ENCODE measurements at places on chromosomes 1 and 21.

DNA sequence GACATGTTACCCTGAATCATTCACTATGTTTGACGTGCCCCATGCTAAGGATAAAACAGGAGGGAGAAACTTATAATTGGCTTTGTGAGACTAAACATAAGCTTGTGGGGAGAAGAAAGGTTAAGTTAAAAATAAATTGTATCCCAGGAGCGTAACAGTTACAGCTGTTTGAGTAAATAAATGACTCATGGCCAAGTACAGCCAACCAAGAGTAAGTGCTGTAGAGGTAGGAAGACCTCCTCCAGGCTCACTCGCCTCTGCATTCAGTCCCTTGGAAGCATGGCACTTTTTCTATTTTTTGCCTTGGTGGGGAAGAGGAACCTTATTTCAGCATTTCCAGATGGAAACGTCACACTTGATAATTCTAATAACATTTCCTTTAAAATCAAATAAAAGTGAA is 116.5 kb downstream of the ZP4 start:
- no peak for DNase-seq

- DNase-seq, result no peak
Observed at GRCh38 chr1:93876244-93876643, 2.8 kb downstream of the DNTTIP2 start.

DNA sequence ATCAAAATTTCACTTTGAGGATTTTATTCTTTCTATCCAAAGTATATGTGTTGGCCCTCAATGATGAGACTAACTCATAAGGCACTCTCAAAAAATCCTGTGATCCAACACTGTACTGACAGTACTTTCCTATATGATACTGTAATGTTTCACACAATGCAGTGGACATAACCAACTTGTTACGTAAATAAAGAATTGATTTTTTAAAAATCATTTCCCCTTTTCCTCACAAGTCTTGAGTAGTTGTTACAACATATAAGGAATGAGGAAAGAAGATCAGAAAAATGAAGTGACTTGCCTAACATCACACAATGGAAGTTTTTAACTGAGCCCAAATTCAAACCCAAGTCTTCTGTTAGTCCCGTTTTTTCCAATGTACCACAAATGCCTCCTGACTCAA is 17.2 kb downstream of the PTP4A2 start:
- no peak for DNase-seq

DNA sequence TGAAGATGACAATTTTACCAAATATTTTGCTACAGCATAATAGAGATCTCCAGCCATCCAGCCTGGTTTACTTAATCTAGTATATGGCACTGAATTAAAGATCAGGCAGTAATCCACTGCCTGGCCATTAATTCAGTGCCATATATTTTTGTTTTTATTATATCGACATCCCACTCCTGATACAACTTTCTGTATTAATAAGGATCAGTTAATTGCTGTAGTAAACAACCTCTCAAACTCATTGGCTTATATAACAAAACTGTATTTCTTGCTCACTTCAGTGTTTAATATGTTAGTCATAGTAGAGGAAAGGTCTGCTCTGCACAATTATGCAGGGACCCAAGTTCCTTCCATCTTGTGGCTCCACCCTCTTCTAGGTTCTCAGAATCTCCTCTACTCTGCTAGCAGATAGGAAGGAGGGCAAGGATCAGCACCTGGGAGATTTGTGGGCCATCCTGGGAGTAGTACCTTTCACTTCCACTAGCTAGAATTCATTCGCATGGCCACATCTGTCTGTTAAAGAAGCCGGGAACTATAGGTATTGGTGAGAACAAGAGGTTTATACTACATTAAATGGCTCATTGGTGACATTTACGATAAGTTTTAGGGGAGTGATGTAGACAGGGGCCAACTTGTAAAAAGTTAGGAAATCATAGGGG is 3.6 kb upstream of the ZDHHC18 start:
- DNase-seq, result no peak

- no peak for DNase-seq
Observed at GRCh38 chr21:26801498-26801897, 43.7 kb downstream of the ADAMTS1 start.

GRCh38 chr1:20493309-20493708 is 7.3 kb upstream of the CAMK2N1 start:
- no peak for DNase-seq

DNA sequence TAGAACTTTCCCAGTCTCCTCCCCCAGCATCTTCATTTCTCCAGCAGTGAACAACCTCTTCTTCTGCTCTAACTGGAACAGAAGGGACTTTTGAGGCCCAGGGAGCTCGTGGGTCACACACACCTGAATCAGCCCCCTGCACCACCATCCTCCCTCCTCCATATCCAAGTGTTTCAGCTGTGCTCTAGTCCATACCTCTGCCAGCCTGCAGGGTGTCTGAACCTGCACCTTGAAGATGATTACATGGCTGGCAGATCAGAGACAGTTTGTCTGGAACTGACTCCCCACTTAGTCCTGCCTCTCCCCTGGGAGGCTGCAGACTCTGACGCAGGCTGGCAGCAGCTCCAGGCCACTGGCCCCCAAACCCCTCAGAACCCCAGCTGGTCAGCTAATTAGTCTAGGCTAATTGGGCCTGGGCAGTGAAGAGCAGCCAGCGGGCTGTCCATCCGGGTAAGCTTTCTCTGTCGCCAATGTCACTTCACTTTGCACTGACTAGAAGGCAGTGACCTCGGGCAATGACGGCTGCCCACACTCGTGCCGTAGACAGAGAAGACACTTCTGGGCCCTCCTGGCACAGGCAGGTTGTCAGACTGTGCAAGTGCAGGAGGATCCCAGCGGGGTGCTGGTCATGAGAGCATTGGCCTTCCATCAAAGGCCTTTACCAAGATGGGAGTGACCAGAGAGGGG is 12.2 kb downstream of the CAMK1G start:
- no peak for DNase-seq
